ENCODE measurements at places on chromosomes 11 and 22. TPM values are rescaled to one million over a fixed set of nuclear protein-coding genes. Genes with fewer than 3 reads are reported as not detected.

Gene CRYBB3
- 0.72 TPM for total RNA-seq

Gene CBX7
- 21.1 TPM for total RNA-seq

Gene OR52N4
- not detected for total RNA-seq

Gene YPEL1
- 2.9 TPM for total RNA-seq

Gene LRRC32
- total RNA-seq, result 5.9 TPM

Gene OR8G5
- total RNA-seq, result not detected

Gene RBMXL2
- not detected for total RNA-seq

Gene FAM227A
- total RNA-seq, result 2.0 TPM

Gene ABTB2
- 5.8 TPM for total RNA-seq

Gene OR5M11
- not detected for total RNA-seq

Gene MOV10L1
- 0.27 TPM for total RNA-seq

Gene GPHA2
- not detected for total RNA-seq

Gene KRTAP5-7
- 0.24 TPM for total RNA-seq

Gene CNTF
- 2.1 TPM for total RNA-seq

Gene KDM4E
- total RNA-seq, result not detected

- H3K27me3 ChIP-seq, result no peaks in the 10 kb centered on the region
- no peak for DNase-seq
- H3K4me3 ChIP-seq, result no peak overlapping the region
- no peaks in the 10 kb centered on the region for H3K36me3 ChIP-seq
- H3K27ac ChIP-seq, result no peak overlapping the region
Observed at GRCh38 chr22:32319861-32320406, 37.7 kb upstream of the RFPL3 start.

- no peak overlapping the region for H3K27ac ChIP-seq
- H3K4me1 ChIP-seq, result no peaks in the 10 kb centered on the region
- no peak overlapping the region for H3K4me3 ChIP-seq
- no peaks in the 10 kb centered on the region for H3K36me3 ChIP-seq
- DNase-seq, result no peak
- no peaks in the 10 kb centered on the region for H3K27me3 ChIP-seq
Observed at GRCh38 chr11:122313581-122313980, 197.6 kb upstream of the BLID start.

- no peaks in the 10 kb centered on the region for H3K36me3 ChIP-seq
- H3K27me3 ChIP-seq, result peaks cover 13% of the 10 kb centered on the region
- no peak overlapping the region for H3K4me3 ChIP-seq
- no peaks in the 10 kb centered on the region for H3K4me1 ChIP-seq
- no peak overlapping the region for H3K27ac ChIP-seq
- no peak for DNase-seq
Observed at GRCh38 chr22:49726022-49726681, 101.5 kb downstream of the BRD1 start.

DNA sequence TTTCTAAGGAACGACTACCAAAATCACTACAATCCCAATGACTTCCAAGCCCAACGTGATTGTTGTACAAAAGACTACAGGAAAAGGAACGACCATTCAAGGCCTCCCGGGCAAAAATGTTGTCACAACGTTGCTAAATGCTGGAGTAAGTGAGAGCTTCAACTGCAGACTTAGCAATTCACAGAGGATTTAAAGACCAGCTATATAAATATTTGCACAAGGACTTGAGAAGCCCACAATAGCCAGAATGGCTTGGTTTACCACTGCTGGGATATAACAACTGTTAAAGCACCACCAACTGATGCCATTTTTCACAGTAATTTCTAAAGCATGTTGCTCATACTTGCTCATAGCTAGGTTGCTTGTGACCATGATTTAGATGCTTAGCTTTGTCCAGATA, 78.3 kb downstream of the EMSY start:
- DNase-seq, result no peak
- no peak overlapping the region for H3K4me3 ChIP-seq
- H3K27me3 ChIP-seq, result no peaks in the 10 kb centered on the region
- H3K27ac ChIP-seq, result no peak overlapping the region
- H3K36me3 ChIP-seq, result no peaks in the 10 kb centered on the region
- no peaks in the 10 kb centered on the region for H3K4me1 ChIP-seq

DNA sequence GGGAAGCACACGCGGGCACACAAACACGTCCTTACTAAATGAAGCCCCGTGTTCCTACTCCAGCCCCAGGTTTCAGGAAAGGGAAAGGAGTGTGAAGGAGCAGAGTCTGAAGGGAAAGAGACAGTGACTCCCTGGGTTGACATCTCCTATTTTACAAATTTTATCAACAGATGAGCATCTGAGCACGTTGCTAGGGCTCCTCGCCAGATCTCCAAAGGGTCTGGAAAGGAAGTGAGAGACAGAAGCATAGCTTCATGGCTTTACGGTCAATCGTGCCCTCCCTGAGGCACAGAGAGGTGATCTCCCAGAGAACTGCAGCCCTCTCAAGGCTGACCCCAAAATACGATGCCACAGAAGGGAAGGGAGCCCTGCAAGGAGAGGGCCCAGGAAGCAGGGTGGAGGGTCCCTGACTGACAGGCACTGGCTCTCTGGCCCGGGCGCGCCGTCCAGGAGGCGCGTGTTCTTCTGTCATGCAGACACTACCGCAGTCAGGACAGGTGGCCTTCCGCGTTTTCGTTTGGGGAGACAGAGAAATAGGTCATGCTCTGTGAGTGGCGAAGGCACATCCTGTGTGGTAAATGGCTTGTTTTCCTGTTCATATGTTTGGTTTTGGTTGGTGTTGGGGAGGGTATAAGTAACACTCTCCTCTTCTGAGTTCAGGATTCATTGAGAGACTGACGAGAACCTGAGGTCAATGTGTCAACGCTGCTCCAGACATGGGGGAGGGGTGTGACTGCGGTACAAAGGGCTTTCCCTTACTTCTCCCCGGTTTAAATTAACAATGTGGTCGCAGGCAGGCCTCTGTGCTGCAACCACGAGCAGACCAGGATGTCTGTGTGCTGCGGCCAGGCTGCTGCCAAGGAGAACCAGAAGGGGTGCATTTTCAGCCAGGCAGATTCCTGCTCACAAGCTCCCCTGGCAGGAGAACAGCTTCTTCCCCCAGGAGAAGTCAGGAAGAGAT, 813.3 kb downstream of the OPCML start:
- H3K27me3 ChIP-seq, result no peaks in the 10 kb centered on the region
- no peak overlapping the region for H3K27ac ChIP-seq
- H3K36me3 ChIP-seq, result no peaks in the 10 kb centered on the region
- H3K4me1 ChIP-seq, result no peaks in the 10 kb centered on the region

- H3K4me3 ChIP-seq, result no peak overlapping the region
- no peaks in the 10 kb centered on the region for H3K27me3 ChIP-seq
- no peaks in the 10 kb centered on the region for H3K36me3 ChIP-seq
- DNase-seq, result no peak
Observed at GRCh38 chr11:5153574-5154431, 754 bp downstream of the OR52A1 start.

GRCh38 chr11:117019871-117020270, 78.4 kb downstream of the SIK3 start:
- no peaks in the 10 kb centered on the region for H3K27me3 ChIP-seq
- H3K4me3 ChIP-seq, result no peak overlapping the region
- peaks cover 3% of the 10 kb centered on the region for H3K4me1 ChIP-seq
- H3K36me3 ChIP-seq, result no peaks in the 10 kb centered on the region

- no peaks in the 10 kb centered on the region for H3K36me3 ChIP-seq
- DNase-seq, result no peak
- H3K4me3 ChIP-seq, result no peak overlapping the region
Observed at GRCh38 chr22:22460635-22461034, 47.9 kb downstream of the ZNF280B start.

DNA sequence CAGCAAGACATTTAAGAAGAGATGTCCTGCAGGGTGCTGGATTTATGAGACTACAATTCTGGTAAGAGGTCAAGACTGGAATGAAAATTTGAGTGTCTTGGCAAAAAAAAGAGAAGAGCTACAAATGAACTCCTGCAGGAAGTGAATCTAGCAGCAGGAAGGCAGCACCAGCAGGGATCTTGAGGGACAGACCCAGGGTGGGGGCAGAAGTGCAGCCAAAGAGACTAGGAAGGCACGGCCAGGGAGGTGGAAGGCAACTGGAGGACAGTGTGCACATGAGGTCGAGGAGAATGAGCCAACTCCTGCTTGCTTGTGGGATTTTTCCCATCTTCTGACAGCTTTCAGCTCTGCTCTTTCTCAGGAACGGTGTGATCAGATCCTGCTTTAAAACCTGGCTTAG, 263.2 kb downstream of the BUD13 start:
- no peak for DNase-seq
- no peaks in the 10 kb centered on the region for H3K36me3 ChIP-seq
- no peak overlapping the region for H3K4me3 ChIP-seq
- H3K27ac ChIP-seq, result no peak overlapping the region

DNA sequence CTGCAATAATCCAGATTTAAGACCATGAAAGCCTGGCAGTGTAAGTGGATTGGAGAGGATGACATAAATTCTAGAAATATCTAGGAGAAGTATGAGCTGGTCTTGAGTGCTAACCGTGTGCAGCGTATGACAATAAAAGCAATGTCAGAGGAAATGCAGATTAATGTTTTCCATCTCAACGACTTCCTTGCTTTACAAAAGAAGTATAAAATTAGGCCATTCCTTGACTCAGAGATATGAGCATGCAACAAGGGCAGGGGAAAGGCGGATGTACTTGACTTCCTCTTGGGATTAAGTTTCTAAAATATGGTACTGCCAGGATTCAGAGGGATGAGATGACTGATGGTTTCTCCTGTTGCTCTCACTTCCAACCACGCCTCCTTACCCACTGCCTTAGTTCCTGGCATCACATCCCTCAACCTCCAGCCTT, 32.3 kb downstream of the ADAMTS15 start:
- no peaks in the 10 kb centered on the region for H3K4me1 ChIP-seq
- H3K27me3 ChIP-seq, result no peaks in the 10 kb centered on the region
- H3K4me3 ChIP-seq, result no peak overlapping the region
- DNase-seq, result no peak
- no peak overlapping the region for H3K27ac ChIP-seq

GRCh38 chr22:37708580-37709444, 12.0 kb downstream of the TRIOBP start:
- no peaks in the 10 kb centered on the region for H3K36me3 ChIP-seq
- H3K27ac ChIP-seq, result no peak overlapping the region
- no peaks in the 10 kb centered on the region for H3K27me3 ChIP-seq
- no peak overlapping the region for H3K4me3 ChIP-seq

DNA sequence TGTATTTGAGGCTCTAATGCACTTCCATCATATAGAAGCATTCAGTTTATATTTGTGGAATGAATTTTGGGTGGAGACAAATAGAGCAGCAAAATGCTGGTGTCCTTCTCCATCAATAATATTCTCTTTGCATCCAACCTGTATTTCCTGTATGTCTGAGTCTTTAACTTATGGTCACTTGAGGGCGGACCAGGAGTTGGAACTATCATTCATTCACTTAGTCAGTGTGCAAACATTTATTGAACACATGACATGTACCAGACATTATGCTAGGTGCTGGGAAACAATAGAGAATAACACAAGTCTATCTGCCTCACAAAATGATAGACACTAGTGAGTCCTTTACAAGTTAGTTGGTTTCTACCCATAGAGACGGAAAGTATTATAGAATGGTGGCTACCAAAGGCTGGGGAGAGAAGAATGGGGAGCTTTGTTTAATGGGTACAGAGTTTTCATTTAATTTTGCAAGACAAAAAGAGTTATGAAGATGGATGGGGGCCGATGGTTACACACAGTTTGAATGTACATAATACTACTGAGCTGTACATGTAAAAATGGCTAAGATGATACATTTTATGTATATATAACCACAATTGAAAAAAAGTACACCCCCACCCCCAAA, 4.6 kb upstream of the TMEM123 start:
- no peaks in the 10 kb centered on the region for H3K36me3 ChIP-seq
- no peak for DNase-seq
- H3K27ac ChIP-seq, result no peak overlapping the region
- no peak overlapping the region for H3K4me3 ChIP-seq
- H3K27me3 ChIP-seq, result no peaks in the 10 kb centered on the region

DNA sequence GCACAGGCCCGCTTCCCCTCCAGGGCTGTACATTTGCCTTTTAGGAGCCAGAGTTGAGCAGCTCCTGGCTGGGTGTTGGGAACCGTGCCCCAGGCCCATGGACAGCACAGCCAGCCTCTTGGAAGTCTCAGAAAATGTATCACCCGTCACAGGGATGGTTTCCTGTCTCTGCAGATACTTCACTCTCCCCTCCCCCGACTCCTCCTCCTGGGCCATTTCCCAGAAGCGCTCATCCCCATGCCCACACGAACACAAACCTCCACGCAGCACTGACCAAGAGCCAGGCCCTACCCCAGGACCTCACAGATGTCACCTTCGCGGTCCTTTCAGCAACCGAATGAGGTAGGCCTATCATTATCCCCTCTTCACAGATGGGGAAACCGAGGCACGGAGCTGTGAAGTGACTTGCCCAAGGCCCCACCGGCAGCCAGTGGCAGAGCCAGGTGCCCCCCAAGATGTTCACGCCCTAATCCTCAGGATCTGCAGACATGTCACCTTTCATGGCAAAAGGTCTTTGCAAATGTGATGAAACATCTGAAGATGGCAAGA, 13.0 kb upstream of the PPARA start:
- no peaks in the 10 kb centered on the region for H3K4me1 ChIP-seq
- no peaks in the 10 kb centered on the region for H3K27me3 ChIP-seq
- no peak for DNase-seq
- H3K4me3 ChIP-seq, result no peak overlapping the region
- no peaks in the 10 kb centered on the region for H3K36me3 ChIP-seq

DNA sequence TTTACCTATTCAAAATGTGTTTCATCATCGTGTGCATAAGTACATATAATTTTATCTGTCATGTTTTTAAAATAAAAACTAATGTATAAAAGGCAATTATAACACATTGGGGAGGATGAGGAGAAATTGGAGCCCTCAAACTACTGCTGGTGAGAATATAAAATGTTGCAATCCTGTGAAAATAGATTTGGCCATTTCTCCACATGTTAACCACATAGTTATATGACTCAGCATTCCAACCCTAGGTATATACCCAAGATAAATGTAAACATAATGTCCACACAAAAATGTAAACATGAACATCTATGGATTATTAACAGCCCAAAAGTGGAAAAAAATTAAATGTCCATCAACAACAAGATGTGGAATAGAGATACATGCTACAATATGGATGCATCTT, 928.0 kb upstream of the FAT3 start:
- H3K4me1 ChIP-seq, result no peaks in the 10 kb centered on the region
- H3K4me3 ChIP-seq, result no peak overlapping the region
- no peaks in the 10 kb centered on the region for H3K27me3 ChIP-seq
- no peak overlapping the region for H3K27ac ChIP-seq
- no peaks in the 10 kb centered on the region for H3K36me3 ChIP-seq

DNA sequence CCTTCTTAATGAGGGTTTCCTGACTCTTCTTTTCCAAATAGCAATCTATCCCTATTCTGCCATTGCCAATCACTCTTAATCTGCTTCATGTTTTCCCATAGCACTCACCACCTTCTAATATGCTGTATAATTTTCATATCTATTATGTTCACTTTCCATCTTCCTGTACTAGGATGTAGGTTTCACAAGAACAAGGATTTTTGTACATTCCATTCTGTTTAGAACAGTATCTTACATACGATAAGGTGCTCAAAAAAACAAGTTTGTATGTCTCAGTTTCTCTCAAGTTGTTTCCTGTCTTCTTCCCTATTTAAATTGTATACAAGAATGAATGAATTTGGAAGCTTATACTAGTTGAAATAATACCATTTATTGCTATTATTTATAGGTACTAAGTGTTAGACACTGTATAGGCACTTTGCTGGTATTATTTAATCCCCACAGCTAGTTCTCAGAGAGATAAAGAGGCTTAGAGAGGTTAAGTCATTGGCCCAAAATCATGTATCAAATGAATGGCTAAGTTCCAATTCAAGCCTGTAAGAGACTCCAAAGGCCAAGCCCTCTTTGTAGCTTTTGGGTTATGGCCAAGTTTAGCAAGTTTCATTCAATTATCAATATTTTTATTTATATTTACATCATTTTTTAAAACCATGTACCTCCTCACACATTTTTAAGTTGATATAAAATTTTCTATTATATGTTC, 134.7 kb downstream of the PAX6 start:
- no peak overlapping the region for H3K27ac ChIP-seq
- no peak overlapping the region for H3K4me3 ChIP-seq
- H3K27me3 ChIP-seq, result no peaks in the 10 kb centered on the region

All from colonic mucosa (tissue), 4 donors.